ENCODE measurements at places on chromosomes 3 and 15.
A peak's percentile ranks its signal among the peaks of the same experiment; 100 is the strongest.

DNA sequence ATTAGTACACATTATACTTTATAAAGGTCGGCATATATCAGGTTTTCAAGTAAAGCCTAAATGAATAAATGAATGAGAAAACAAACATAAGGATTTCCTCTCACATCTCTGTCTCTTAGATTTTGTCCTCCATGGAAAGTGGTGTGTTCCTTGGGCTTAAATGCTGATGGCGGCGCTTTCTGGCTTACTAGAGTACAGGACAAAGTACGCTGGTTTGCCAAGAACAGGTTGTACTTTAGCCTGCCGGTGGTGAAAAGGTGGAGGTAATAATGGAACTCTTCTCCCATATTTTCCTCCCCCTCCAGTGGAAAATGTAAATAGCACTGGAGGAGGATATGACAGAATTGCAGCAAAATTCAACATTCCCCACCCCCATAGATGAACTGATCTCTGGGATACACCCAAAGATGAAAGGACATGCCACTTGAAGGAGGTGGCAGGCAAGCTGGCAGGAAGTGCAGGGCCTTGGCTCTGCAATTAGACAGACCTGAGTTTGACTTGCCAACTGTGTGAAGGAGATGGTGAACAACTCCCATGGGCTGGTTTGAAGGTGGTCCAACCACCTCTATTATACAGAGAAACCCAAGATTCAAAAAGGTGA, 29.3 kb downstream of the CEP152 start:
- DNase-seq = no peak

DNA sequence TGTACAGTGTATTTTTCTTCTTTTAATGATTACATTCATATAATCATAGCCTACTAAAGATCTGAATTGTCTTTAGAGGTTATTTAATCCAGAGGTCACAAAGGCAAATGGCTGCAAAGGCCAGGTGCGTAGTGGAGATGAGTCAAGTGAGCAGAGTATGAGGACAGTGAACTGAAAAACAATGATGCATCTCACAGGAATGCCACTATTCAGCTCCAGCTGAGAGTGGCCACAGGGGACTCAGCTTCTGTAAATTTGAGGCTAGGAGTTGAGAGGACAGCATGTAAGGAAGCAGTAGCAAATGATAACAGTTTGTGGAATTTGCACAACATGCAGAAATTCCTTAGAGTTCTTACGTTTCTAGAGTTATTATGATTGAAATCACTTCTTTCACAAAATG, 50.4 kb downstream of the COL6A5 start:
- DNase-seq = no peak

DNA sequence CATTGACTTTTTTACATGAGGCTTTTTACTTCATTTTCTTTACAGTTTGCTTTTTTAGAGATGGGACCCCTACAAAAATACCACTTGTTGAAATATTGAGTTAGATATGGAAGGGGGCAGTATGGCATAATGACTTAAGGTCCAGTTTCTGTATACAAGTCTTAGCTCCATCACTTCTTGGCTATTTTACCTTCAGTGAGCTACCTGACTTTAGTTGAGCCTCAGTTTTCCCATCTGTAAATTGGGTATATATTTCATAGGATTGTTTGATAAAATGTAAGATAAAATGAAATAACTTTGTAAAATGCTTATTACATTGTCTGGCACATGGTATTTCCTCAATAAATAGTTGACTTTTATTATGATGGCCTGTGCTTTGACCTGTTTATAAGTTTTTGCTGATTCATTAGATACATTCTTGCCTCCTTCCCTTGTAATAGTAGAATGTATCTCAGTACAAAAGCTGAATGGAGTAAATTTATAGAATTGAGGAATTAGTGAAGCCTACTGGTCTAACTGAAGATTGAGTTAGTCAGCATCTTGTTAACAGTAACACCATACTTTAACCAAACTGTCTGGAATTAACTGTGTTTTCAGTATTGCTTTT, 27.6 kb downstream of the TBC1D23 start:
- DNase-seq = no peak

- DNase-seq = no peak
These were observed 124.3 kb downstream of the CHCHD6 start for GRCh38 chr3:126828306-126828705.

DNA sequence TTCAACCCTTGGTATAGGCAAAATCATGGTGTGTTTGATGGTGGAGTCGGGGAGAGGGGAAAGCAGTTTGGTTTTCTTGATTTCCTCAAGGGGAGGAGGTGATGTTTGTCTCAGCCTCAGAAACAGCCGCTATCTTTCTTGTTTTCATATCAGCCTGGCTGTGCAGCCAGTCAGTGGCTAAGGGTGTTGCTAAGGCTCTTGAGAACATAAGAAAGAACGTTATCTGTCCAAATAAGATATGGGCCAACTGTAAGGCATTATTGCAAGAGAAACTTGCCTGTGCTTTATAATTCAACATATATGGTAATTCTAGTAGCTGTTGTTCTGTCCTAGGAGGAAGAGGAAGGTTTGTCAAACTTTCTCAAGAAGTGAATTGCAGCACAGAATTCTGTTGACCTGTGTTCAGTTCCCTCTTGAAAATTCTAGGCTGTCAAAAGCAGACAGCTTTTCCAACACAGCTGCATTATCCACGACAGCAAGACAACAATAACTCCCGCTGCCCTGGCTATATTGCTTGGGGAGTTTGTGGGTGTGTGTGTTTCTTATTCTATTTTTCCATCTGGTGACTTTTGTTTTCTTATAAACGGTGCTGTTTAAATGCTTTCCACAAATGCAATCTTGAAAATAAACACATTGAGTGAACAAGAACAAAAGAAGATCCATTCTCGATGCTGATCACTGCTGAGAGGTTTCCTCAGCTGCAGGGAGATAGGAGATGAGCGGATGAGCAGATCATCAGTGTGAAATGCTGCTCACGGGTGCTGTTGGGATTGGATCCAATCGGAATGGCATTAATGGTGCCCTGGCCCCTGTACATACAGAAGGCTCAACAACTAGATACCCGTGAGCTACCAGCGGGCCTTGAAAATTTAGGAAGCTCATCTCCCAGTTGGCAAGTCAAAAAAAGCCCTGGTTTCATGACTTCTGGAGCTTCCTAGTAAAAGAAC, 90.8 kb upstream of the TNFAIP8L3 start:
- DNase-seq = no peak

DNA sequence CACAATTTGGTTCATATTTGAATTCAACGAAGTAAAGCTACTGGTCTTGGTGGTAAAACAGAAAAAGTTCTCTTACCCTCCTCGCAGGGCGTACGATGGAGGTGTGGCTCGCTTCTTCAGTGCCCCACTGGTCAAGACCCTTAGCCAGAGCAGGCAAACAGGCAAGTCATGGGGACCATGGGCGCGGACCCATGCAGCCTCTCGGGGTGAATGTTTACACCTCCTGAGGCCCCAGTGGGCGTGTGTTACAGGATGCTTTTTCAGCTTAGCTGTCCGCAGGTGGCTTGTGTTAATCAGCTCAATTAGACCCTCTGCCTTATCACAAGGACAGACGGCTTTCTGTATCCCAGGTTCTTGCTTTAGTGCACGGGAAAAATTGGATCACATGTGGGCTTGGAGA, 991.8 kb downstream of the GBE1 start:
- no peak for DNase-seq

DNA sequence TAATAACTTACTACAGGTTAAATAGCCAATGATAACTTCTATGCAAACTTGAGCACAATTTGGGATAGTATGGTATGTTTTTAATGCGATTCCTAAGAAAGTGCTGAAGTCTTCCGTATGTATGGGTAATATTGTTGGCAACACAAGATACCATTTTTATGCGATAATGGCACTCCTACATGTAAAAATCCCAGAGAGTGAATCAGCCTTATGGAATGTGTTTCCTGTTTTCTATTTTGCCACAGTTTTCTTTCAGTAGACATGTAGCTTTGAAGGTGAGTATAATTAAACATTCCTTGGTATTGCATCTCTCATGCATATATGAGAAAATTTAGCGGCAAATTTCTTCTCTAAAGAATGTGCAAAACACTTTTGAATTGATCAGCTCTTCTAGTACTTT, 396.8 kb upstream of the AZI2 start:
- peak; percentile 76 for DNase-seq

- no peak for DNase-seq
These were observed 67.6 kb downstream of the DAPK2 start for GRCh38 chr15:63978511-63979261.

- DNase-seq = peak; percentile 25
These were observed 73.3 kb upstream of the PYGO1 start for GRCh38 chr15:55661428-55661827.

- DNase-seq = peak; percentile 84
These were observed at the start of gene HEG1 for GRCh38 chr3:125055913-125056745. Gene HEG1 (minus strand): TSS chr3:125055997. CDS start chr3:125055890, 107 bp downstream.

GRCh38 chr3:181362378-181362777, 349.3 kb upstream of the SOX2 start:
- DNase-seq = peak; percentile 60
